ENCODE measurements at places on chromosomes 12 and 14. TPM values are rescaled to one million over a fixed set of nuclear protein-coding genes. Genes with fewer than 3 reads are reported as not detected.

The GALNT9 gene
- 1.2 TPM for total RNA-seq

The EML1 gene
- total RNA-seq, result 1.2 TPM

The EML5 gene
- total RNA-seq, result 3.8 TPM

The IPO4 gene
- 74.5 TPM for total RNA-seq

The EPYC gene
- not detected for total RNA-seq

The NUBPL gene
- total RNA-seq, result 11.5 TPM

The CCDC198 gene
- not detected for total RNA-seq

The TAS2R50 gene
- total RNA-seq, result 0.36 TPM

The MYL6B gene
- total RNA-seq, result 49.2 TPM

The GPR84 gene
- 1.2 TPM for total RNA-seq

The RNU6-8 gene
- total RNA-seq, result not detected

The TAS2R43 gene
- total RNA-seq, result 0.26 TPM

The KRT71 gene
- total RNA-seq, result not detected

The CEBPE gene
- 0.37 TPM for total RNA-seq

The DIO2 gene
- not detected for total RNA-seq

The TIGAR gene
- 10.3 TPM for total RNA-seq

The LRRIQ1 gene
- total RNA-seq, result not detected

The PAPLN gene
- 1.0 TPM for total RNA-seq

The ABCC9 gene
- not detected for total RNA-seq

The SYNDIG1L gene
- not detected for total RNA-seq

The A2M gene
- total RNA-seq, result not detected

The CLEC4D gene
- not detected for total RNA-seq

Measured in activated naive CD4-positive, alpha-beta T cell treated with anti-CD3 and anti-CD28 coated beads for 36 hours (primary cell).